ENCODE measurements at places on chromosomes 1 and 21.

GRCh38 chr1:26351590-26352337 lies 2.2 kb downstream of the CRYBG2 start:
- no peak for DNase-seq

DNA sequence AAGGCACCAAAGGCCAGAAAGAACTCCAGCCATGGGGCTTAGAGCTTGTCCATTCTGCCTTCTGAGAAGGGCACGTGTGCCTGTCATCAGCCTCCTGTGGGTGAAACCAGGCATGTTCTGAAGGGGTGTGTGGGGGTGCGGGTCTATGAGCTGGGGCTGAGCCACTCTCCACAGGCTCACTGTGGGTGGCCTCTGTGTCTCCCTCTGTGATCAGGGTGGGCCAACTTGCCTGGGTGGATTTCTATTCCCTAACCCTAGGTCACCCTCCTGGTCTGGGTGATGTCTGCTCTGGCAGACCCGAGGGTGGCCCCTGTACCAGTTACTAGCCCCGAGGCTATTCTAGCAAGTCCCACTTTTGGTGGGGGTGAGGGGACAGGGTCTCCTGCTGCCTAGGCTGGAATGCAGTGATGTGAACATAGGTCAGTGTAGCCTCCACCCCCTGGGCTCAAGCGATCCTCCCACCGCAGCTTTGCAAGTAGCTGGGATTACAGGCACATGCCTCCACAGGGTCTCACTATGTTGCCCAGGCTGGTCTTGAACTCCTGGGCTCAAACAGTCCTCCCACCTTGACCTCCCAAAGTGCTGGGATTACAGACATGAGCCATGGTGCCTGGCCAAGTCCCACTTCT lies 94.4 kb downstream of the TRIM11 start:
- no peak for DNase-seq

GRCh38 chr1:181931873-181932272 lies 129.6 kb downstream of the ZNF648 start:
- no peak for DNase-seq

DNA sequence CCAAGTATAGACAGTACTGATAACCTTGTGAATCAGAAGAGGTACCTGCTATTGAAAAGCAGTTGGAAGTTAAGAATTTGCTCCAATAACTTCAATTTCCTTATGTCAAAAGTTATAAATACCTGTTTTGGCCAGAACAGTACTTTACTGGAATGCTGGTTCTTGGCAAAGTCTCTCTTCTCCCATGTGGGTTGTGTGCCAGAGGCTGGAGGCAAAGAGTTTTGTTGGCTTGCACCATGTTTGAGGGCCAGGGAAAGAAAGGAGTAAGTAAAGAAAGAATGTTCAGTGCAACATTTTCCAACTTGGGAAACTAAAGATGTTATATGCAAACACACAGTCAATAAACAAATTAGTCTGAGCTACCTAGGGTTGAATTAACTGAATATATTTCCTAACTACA lies 67.0 kb upstream of the DYNLT5 start:
- DNase-seq = no peak

DNA sequence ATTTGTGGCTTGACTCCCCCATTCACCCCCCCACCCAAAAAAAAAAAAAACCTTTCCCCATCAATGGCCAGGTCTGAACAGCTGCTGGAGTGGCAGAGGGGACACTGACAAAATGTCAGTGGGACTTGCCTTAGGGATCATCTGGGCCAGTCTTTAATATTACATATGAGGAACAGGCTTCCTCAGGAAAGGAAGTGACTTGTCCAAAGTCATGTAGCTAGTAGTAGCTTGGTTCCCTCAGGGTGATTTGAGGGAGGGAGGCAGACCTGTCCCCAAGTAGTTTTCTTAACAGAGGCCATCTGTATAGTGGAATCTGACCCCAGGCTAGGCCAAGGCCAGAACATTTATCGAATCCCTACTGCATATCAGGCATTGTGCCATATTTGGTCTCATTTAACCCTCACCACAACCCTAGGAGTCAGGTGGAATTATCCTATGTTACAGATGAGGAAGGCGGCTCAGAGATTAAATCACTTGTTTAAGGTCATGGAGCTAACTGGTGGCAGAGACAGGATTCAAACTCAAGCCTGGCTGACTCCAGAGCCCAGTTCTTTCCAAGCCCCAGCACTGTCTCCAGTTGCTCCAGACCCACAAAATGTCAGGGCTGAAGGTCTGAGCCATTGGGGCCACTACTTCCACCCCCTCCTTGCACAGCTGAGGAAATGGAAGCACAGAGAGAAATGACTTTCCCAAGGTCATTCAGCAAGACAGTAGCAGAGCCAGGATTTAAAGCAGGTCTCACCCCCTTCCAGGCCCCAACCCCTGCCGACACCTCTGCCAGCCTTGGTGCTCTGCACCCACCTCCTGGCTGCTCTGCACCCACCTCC lies 10.4 kb downstream of the ZBTB7B start:
- DNase-seq = no peak

All from T-helper 2 cell treated with Interferon-gamma antibody and Interleukin-4, amounts not matched to agents 5 μg/mL and 100 μg/mL, for 36 hours (primary cell).